ENCODE measurements at places on chromosomes 16 and 17. TPM values are rescaled to one million over a fixed set of nuclear protein-coding genes. Genes with fewer than 3 reads are reported as not detected.

The KRT20 gene
- total RNA-seq, result not detected

- no peak for DNase-seq
- no peaks in the 10 kb centered on the region for H3K27me3 ChIP-seq
- H3K36me3 ChIP-seq, result no peaks in the 10 kb centered on the region
- peaks cover 18% of the 10 kb centered on the region for H3K4me1 ChIP-seq
- no peak overlapping the region for H3K27ac ChIP-seq
Observed at GRCh38 chr17:7717756-7718350, 309 bp downstream of the DNAH2 start.

DNA sequence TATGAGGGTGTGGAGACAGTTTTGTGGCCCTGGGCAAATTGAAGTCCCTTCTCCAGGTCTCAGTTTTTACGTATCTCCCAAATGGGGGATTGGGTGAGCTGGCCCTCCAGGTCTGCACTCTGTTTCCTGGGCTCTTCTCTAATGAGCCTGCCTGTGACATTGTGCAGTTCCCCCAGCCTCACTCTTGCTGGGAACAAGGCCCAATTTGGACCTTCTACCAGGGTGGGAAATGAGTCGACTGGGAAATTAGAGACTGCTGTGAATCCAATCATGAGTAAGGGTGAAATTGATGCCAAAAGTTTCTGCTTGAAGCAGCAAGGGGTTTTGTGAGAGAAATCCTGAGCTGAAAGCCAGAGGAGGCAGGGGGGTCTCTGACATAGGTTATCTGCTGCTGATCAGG lies 71.5 kb upstream of the KSR1 start:
- H3K27me3 ChIP-seq, result no peaks in the 10 kb centered on the region
- no peak overlapping the region for H3K4me3 ChIP-seq
- no peaks in the 10 kb centered on the region for H3K36me3 ChIP-seq
- DNase-seq, result peak; percentile 35
- peak overlapping the region; percentile 57 for H3K27ac ChIP-seq
- peaks cover 14% of the 10 kb centered on the region for H3K4me1 ChIP-seq

- no peak for DNase-seq
- no peaks in the 10 kb centered on the region for H3K4me1 ChIP-seq
- H3K27me3 ChIP-seq, result peaks cover 55% of the 10 kb centered on the region
- no peak overlapping the region for H3K4me3 ChIP-seq
Observed at GRCh38 chr16:5228369-5228768, 130.8 kb upstream of the EEF2KMT start.

- H3K4me3 ChIP-seq, result no peak overlapping the region
- peaks cover 28% of the 10 kb centered on the region for H3K4me1 ChIP-seq
Observed at GRCh38 chr17:17849845-17850373, 13.1 kb upstream of the SREBF1 start.

Data from A673 (cell line).